ENCODE measurements at places on chromosomes 3 and 15.

GRCh38 chr15:90710436-90711027, 6.6 kb upstream of the BLM start:
- no peak for DNase-seq

GRCh38 chr15:41554915-41555314, 4.1 kb upstream of the TYRO3 start:
- DNase-seq = no peak

- DNase-seq = no peak
These were observed 55.6 kb upstream of the XCR1 start for GRCh38 chr3:46082849-46083248.

- no peak for DNase-seq
These were observed 18.2 kb downstream of the COL8A1 start for GRCh38 chr3:99656624-99657023.

DNA sequence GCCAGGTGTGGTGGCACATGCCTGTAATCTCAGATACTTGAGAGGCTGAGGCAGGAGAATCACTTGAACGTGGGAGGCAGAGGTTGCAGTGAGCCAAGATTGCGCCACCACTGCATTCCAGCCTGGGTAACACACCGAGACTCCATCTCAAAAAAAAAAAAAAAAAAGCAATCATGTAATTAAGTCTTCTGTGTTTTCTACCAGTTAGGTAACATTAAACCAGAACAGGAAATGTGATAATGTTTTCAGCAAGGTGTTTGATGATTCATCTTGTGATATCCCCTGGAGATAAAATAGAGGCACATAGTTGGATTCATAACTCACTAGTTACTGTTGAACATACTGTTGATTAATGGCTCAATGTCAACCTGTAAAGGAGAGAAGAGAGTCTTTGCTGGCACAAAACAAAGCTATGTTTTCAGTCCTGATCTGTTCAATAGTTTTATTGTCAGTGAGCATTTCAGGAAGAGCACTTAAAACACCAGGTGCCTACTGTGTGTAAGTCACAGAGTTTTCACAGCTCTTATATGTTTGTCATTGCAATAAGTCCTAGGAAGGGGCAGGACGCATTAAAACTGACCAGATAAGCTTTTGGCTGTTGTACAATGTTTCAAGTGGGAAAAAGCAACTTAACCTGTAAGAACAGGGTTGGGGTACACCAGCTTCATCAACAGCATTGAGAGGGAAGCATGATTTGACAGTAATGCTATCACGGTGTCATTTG, 19.5 kb downstream of the DNAJB11 start:
- DNase-seq = no peak

DNA sequence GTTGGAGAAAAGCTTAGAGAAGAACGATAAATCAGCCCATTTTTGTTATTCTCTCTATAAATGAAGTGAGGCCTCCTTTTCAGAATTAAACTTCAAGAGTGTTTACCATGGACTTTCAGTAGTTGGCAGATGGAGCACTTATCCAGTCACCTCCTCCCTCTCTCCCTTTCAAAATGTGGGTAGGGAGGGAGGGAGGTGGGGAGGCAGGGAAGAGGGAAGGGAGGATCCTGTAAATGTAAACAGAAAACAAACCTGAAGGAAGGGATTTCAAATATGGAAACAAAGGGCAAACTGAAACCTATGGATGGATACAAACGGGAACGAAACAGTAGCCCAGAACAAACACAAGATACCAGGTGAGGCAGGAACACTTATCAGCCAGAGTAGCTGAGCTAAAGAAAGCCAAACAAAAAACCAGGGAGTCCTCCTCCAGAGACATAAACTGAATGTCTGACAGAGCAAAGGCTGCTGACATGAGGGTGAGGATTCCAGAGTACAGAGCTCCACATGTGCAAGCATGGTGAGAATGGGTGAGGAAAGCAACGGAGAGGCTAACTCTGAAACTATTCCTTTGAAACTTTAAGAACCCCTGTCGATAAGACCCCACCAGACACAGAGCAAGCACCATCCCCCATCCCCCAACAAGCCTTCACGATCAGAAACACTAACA, 41.0 kb upstream of the GP5 start:
- no peak for DNase-seq

GRCh38 chr15:33675246-33675645, 293.1 kb upstream of the CHRM5 start:
- no peak for DNase-seq

DNA sequence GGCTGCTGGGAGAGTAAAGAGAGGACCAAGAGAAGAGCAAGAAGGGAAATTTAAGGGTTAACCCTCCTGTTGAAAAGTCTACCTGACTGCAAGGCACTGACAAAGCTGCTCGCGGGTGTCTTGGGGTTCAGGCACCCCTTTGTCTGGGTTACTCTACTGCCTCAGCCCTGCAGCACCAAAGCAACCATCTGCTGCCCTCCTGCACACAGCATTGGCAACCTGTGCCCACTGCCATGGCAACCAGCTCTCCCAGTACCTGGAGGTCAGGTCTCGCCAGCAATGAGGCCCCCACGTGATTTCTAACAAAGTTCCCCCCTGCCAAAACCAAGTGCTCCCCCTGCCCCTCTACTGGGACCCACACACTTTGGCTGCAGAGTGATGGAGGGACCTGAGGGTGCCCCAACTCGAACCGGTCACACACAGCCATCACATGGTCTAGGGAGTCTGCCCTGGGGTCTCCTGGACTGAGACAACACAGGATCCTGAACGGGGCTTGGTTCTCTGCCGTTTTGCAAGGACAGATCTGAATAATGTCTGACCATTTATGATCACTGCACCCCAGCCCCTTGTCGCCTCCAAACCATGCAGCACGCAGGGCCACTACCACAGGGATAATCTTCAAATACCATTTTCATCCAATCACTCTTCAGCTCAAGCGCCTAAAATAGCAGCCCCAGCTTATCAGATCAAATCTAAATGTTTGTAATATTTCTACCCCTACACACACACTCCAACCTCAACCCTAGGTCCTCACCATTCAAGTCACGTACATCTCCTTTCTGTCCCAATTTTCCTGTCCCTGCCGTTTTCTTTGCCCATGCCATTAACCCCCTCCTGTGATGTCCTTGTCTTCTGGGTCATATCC, 50.7 kb downstream of the ADCY5 start:
- no peak for DNase-seq

GRCh38 chr3:42493126-42493797, 9.2 kb upstream of the VIPR1 start:
- DNase-seq = no peak

DNA sequence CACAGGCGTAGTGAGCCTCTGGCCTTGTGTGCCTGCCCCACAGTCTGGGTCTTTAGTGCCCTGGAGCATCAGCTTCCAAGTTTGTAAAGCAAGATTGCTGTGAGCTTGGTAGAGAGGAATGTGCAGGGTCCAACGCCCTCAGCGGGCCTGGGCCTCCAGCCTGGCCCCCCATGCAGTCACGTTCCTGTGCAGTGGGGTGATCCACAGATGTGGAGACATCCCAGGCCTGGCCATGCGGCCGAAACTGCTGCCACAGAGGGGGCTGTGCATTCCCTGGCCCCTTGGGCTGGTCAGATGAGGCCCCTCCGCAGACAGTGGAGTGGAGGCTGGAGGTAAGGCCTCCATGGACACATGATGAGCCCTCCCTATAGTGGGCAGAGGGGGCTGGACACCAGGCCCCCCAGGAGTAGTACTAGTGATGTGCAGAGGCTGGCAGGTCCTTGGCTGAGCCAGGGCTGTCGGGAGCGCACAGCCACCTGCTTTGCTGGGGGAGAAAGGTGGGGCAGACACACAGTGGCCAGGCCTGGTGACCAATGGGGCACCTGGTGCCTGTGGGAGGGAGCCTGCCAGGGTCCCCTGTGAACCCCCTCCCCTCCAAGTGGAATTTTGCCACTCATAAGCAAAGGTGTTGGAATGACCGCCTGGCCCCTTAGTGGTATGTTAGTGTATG, 71.5 kb downstream of the EFCAB12 start:
- DNase-seq = no peak

GRCh38 chr3:72183489-72183888, 398.5 kb upstream of the PROK2 start:
- no peak for DNase-seq

- peak; percentile 89 for DNase-seq
These were observed 152.3 kb downstream of the IGF1R start for GRCh38 chr15:98800437-98801233.

DNA sequence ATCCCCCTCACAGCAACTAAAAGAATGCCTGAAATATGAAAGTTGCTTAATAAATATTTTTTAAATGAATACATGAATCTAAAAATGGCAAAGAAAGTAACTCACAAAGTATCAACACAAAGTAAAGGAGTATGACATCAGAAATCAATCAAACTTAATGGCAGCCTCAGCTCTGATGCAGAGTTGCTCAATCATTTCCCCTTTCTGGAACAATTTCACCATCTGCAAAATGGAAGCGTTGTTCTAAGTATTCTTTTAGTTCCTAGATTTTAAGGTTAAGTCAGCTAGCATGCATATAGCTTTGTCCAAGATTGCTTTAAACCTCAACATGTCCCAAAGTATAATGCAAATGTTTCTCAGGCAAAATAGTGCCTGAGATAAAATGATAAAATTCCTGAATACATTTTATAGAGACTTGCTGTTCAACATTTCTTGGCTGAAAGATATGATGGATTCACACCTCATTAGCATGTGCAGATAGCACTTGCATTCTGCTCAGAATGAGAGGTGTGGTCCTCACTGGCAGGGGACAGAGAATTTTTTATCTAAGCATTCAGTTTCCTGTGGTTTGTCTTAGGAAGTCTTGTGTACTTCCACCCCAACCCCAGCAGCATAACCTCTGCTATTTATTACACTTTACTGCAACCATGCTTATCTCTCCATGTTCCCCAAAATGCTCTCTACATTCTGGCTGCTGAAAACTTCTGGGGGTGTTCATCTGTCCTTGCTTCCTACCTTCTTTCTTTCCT, 429.3 kb downstream of the GRM7 start:
- no peak for DNase-seq

DNA sequence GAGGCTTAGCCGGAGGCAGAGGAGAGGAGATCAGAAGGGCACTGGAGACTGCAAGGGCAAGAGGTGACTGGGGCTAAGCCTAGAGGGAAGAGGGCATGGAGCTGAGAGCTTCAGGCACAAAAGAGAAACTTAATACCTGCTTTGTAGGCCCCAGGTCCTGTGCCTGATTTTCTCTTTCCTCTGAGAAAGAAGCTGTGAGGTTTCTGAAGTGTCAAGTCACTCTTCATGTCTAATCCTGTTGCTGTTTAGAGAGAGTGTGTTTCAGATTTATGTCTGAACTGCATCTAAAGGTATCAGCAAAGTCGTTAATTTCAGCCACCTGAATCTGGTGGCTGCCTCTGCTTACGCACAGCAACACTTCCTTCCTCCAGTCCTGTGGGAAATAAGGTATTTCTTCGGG, 106.9 kb upstream of the RNU6-1 start:
- DNase-seq = no peak
